ENCODE measurements at places on chromosomes 7 and 10.

- DNase-seq = peak; percentile 69
These were observed 2.2 kb downstream of the CFAP46 start for GRCh38 chr10:132939957-132940790.

DNA sequence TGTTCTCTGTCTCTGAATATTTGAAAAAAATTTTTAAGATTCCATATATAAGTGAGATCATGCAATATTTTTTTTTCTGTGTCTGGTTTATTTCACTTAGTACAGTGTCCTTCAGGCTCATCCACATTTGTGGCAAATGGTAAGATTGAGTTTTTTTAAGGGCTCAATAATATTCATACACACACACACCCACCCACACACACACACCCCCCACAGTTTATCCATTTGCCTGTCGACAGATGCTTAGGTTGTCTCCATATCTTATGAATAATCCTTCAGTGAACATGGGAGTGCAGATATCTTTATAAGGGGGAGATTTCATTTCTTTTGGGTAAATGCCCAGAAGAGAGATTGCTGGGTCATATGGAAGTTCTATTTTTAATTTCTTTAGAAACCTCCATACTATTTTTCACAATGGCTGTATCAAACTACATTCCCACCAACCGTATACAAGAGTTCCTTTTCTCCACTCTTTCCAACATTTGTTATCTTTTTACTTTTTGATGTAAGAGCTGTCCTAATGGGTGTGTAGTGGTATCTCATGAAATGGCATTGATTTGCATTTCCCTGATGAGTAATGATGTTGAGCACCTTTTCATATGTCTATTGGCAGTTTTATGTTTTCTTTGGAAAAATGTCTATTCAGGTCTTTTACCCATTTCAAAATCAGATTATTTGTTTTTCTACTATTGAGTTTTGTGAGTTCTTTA lies 35.0 kb downstream of the AUTS2 start:
- no peak for DNase-seq

DNA sequence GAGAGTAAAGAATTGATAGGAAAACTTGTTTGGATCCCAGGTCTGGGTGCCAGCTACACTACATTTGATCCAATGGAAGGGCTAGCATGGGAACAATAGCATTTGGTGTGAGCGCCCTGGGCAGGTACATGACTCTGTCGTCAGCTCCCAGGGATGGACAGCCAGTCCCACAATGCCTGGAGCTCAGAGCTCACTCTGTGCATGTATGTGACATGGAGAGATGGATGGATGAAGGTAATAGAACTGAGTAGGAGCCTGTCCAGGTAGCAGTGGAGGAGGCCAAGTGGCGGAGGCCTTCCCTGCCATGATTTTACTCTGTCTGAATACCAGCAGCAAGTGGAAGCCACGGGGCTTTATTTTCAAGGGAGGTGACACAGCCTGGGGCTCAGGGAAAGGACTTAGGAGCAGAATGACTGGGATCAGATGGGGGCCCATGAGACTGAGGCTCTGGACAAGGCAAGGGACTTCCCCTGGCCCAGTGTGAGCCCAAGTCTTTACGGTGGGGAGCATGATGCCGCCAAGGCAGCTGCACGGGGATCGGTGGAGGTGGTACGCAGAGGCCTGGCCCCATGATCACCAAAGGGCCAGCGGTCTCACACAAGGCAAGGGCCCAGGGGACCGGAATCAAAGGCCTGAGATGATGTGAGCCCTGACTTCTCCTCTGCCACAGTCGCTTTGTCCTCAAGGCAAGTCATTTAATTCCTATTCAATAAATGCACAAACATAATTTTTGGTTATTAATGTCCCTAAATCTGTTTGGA lies 5.9 kb downstream of the PTPRE start:
- no peak for DNase-seq

- DNase-seq = no peak
These were observed 369.0 kb downstream of the MAGI2 start for GRCh38 chr7:79084423-79084822.

GRCh38 chr10:11043039-11043438 lies 25.4 kb downstream of the CELF2 start:
- DNase-seq = no peak

DNA sequence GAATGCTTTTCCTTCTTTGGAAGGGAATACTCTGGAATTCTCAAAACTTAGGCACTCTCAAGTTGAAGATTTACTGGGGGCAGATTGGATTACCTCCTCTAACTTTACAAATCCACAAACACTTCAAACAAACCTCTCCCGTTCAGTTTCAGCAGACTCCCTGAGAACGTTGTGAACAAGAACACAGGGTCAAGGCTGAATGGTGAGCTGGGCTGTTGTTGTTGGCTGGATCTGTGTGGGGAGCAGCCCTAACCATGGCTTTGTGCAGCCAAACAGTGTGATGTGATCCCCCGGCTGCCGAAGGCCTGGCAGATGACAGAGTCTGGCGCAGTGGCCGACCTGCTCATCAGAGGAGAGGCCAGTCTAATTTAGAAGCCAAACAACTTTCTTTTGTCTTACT lies 93.1 kb downstream of the BMPER start:
- no peak for DNase-seq

GRCh38 chr10:112507046-112507445 lies 60.0 kb downstream of the VTI1A start:
- no peak for DNase-seq

GRCh38 chr7:2614631-2615330 lies 17.0 kb upstream of the TTYH3 start:
- no peak for DNase-seq

- DNase-seq = peak; percentile 14
These were observed 777 bp downstream of the RUNDC3B start for GRCh38 chr7:87628780-87629569.

- DNase-seq = no peak
These were observed 2.0 kb upstream of the CTBP2 start for GRCh38 chr10:125162120-125162931.

GRCh38 chr10:75043256-75044131 lies 68.0 kb upstream of the SAMD8 start:
- no peak for DNase-seq

DNA sequence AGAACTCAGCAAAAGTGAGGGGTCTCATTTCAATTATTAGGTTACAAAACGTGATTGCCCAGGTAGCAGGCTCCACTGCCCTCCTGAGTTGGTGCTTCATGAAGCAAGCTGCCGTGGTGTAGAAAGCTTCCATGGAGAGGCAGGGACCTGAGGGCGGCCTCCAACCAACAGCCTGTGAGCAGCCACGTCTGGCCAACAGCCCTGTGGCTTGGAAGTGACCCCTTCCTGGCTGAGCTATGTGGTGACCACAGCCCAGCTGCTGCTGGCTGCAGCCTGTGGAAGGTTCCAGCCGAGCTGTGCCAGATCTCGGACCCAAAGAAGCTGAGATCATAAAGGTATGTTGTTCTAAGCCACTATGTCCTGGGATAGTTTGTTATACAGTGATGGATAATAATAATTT lies 122.5 kb upstream of the KLF6 start:
- DNase-seq = no peak

- no peak for DNase-seq
These were observed 191.2 kb upstream of the SH2B2 start for GRCh38 chr7:102095321-102096011.

GRCh38 chr7:618539-619367 lies 99.1 kb upstream of the PDGFA start:
- DNase-seq = no peak

GRCh38 chr7:145263886-145264285 lies 428.0 kb upstream of the TPK1 start:
- no peak for DNase-seq

DNA sequence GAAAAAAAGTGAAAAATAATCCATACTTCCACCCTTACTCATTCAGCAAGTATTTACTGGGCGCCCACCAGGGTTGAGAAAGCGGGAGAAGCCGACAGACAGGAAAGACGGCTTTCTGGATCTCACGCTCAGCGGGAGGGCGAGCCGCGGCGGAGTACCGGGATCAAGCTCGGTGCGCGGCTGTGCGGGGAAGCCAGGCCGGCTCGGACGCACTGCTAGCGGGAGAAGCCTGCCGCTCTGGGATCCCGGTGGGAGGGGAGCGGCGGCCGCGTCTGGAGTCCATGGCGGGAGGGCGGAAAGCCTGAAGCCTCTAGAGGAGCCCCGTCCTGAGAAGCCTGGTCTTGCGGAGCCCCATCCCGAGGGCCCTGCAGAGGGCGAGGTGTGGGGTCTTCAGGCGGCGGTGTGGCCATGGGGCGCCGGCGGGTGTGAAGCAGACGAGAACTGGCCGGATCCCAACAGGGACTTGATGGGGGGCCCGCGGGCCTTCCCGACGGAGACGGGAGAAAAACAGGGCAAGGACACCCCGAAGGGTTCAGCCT lies 82.9 kb downstream of the VIPR2 start:
- DNase-seq = no peak

DNA sequence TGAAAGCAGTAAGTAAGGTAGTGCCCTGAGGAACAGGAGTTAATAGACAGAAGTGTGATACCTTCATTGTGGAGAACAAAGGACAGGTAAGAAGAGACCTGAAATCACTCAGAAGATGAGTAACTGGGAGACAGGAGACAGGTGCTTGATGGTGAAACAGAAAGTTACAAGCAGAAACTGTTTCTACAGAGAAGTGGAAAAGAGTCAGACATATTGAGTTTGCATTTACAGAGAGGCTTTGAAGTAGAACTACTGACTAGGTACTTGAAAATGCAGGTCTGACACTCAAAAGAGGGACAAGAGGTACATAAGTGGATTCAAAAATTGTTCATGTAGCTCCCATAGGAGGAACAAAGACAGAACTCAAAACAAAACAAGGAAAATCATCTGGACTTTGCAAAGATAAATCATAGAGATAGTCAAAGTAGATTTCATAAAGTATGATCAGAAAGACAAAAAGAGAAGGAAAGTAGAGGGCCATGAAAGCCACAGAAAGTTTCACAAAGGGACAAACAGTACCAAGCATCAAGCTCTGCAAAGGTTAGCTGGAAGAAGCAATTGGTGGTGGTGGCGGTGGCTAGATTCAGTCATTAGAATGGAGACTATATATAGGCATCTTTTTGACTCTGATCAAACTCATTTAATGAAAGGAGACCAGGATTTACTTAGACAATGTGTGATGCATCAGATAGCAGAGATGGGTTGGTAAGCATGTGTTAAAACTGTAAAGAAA lies 198.4 kb downstream of the PCLO start:
- no peak for DNase-seq

DNA sequence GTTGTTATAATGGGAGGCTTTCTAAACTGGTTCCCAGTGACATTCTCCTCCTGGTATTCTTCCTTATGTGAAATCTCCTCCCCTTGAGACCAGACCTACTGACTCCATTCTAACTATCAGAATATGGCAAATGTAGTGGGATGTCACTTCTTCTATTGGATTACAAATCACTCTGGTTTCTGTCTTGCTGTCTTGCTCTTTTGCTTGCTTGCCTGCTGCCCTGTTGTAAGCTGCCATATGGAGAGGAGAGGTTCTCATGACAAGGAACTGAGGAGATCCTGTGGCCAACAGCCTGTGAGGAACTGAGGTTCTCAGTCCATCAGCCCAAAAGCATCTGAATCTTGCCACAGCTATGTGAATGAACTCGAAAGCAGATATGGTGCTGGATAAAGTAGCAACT lies 4.7 kb upstream of the NRCAM start:
- no peak for DNase-seq

- no peak for DNase-seq
These were observed 84.1 kb downstream of the NKX6-2 start for GRCh38 chr10:132701846-132702190.

GRCh38 chr10:80518807-80519360 lies 18.8 kb upstream of the SH2D4B start:
- DNase-seq = no peak

GRCh38 chr10:34292675-34293074 lies 522.4 kb downstream of the PARD3 start:
- no peak for DNase-seq

DNA sequence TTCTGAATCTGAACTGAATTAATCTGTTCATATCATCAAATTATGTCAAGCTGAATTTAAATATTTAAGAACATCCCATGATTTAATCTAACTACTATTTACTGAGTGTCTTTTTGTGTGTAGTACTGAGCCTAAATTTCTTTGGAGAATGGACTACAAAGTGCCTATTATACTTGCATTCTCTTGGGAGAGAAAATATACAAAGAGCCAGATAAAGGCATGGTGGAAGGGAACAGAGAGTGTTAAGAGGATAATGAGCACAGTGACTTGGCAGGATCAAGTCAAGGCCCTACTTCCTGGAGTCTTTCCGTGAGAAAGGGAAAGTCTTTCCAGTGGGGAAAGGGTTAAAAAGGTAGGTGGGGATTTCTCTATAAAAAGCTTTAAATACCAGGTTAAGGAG lies 15.0 kb downstream of the TNKS2 start:
- DNase-seq = no peak

DNA sequence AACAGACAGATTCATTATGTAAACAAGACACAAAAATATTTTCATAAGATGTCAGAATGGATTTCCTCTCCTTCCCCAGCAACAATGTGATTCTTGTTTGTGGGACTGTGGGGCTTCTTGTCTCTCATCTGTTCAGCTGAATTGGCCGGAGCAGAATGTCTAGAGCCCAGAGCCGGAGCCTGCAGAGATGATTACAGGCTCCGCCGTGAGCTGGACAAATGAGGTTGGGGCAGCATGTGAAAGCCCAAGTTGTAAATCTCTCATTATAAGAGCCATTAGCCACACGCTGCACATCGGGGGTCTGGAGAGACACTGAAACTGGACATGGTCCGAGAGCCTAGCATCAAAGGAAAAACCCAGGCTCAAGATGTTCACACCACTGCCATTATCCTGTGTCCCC lies 137.0 kb upstream of the ADAM12 start:
- DNase-seq = no peak

DNA sequence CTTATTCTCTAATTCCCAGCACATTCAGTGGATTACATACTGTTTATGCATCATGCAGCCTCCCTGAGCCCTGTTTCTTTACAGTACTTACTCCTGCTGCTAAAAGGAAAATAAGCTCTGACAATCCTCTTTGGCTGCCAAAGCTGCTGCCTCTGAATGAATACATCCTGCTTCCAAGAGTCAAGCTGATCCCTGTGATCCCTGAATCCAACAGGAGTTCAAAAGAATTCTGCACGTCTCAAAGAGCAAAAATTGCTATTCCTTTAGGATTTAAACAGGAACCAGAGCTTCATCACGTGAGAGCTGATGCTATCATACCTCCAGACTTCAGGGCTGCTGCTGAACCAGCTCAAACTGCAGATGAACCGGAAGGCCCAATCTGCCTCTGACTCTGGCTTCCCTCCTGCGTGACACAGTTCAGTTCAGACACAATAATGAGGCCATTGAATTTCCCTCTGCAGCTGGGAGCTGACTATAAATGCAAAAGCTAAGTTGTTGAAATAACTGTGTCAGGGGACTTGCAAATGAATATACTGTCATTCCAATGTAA lies 851.0 kb upstream of the PHF14 start:
- DNase-seq = peak; percentile 24
